Stimulated activated CD8-positive, alpha-beta memory T cell treated with anti-CD3 and anti-CD28 coated beads, Interleukin-15, amount 100 ng/mL, for 4 hours (primary cell): ENCODE measurements at places on chromosomes 2 and 18.
A peak's percentile ranks its signal among the peaks of the same experiment; 100 is the strongest.

DNA sequence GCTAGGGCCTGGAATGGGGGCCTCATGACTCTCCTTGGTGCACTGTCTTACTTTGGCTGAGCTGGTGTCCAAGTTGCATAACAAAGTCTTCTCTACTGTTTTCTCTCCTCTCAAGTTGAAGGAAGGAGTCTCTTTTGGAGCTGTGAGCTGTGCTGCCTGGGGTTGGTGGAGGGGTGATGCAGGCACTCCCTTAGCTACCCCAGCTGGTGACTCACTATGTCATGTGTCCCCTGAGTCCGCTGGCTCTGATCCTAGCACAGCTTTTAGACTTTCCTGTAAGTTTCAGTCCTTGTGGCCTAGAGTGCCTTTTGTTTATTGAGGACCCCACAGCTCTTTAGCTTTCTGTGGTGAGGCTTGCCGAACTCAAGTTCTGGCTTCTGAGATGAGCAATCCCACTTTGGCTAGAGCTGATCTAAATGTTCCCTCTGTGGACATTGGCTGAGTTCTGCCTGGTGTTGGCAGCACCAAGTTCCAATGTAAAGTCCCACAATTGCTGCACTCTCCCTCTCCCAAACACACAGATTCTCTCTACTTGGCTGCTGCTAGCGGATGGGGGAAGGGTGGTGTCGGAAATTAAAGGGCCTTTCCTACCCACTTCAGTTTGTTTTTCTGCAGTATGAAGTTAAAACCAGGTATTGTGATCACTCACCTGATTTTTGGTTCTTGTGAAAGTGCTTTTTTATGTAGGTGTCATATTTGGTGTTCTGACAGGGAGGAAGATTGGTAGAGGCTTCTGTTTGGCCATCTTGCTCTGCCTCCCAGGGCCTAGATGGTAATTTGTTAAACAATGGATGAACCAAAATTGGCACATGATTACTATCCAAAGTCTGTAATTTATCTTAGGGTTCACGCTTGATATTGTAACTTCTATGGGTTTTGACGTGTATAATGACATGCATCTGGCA lies 83.2 kb downstream of the COMMD1 start:
- DNase-seq, result no peak

GRCh38 chr2:156319811-156320485 lies 12.6 kb downstream of the NR4A2 start:
- DNase-seq, result no peak

- DNase-seq, result no peak
These were observed 8.9 kb downstream of the TFPI start for GRCh38 chr2:187545238-187545751.

DNA sequence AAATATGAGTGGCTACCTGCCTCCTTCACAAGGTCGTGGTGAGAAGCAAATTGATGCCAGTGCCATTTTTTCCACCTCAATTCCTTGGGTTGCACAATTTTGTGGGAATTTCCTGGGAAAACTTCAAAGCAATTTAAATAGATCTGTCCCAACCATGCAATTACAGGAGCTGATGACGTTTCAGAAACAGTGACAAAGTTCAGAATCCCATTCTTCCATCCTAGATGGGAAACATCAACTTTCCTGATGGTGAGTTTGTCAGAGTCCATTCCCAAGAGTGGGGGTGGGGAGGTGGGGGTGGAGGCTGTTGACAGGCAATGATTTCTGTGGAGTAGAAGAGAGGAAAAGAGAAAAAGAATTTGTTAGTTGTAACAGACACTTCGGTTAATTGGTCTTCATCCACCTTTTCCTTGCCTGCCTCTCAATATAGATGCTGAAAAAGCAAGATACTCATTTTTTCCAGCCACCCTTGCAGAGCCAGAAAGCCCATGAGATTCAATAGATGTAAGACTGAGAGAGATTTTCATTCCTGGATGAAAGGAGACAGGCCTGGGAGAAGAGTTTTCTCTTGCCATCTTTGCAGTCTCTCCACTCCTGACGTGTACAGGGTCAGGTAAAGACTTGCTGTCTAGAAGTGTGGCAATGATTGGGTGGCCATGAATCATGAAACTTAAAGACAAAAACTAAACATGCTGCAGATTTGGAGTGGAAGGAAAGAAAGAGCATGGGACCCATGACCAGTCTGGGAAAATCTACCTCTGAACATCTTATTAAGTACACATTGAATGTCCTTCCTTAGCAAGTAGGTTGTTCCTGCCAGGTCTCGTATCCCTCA lies 47.3 kb downstream of the SOCS6 start:
- no peak for DNase-seq

GRCh38 chr2:221402072-221402471 lies 170.0 kb downstream of the EPHA4 start:
- DNase-seq, result no peak

DNA sequence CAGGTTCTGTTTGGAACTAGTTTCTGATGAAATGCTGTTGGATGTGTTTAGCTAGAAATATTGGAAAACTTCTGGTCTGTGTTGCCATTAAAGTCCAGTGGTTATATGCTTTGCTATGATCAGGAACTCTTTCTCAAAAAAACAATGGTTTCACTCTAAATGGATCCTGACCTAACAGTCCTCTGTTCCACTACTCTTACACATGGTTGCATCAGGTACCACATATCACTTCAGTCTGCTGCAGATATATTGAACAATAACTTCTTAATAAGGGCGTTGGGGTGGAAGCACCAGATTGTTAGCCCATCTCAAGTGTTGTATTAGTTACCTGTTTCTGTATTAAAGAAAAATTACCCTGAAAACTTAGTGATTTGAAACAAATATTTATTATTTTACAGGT lies 676.6 kb upstream of the GCFC2 start:
- no peak for DNase-seq

DNA sequence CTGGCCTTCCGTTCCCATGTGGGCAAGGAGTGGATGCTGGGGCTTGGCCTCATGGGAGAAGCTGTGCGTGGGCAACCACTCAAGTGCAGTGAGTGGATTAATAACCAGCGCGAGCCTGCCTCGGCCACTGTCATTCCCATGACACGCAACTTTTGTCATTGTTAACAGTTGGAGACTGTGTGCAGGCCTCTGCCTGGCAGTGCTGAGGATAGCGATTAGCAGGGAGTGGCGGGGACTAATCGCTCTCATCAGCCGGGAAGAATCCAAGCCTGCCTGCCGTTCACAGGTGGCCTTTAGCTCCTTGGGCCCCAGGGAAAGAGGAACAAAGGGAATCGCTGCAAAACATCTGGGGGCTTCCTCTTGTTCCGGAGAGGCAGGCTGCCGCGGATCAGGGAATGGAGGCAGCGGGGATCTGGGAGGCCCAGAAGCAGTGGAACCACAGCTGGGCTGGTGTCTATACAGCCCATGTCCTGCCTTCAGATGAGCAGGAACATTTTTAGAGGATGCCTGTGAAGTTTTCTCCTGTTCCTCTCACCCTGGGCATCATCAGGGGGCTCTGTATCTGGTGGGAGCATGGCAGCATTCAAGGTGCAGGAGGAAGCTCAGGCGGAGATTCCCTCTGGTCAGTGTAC lies 53.8 kb downstream of the CTIF start:
- no peak for DNase-seq

DNA sequence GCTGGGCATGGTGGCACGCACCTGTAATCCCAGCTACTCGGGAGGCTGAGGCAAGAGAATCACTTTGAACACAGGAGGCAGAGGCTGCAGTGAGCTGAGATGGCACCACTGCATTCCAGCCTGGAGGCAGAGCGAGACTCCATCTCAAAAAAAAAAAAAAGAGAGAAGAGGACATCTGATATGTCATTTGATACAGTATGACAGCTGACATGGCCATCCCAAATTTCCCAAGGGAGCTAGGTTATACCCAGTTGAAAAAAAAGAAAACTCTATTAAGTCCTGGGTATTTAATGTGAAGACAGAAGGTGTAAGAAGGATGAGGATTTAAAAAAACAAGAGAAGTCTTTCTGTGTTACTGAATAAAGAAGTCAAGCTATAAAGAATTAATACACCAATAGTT lies 23.3 kb downstream of the CLASP1 start:
- no peak for DNase-seq

- no peak for DNase-seq
These were observed 63.4 kb upstream of the ZEB2 start for GRCh38 chr2:144583381-144583729.

GRCh38 chr2:109318150-109318948 lies 189.3 kb downstream of the SH3RF3 start:
- DNase-seq, result no peak

- DNase-seq, result no peak
These were observed 380.6 kb upstream of the UBE2E3 start for GRCh38 chr2:180599804-180600203.

DNA sequence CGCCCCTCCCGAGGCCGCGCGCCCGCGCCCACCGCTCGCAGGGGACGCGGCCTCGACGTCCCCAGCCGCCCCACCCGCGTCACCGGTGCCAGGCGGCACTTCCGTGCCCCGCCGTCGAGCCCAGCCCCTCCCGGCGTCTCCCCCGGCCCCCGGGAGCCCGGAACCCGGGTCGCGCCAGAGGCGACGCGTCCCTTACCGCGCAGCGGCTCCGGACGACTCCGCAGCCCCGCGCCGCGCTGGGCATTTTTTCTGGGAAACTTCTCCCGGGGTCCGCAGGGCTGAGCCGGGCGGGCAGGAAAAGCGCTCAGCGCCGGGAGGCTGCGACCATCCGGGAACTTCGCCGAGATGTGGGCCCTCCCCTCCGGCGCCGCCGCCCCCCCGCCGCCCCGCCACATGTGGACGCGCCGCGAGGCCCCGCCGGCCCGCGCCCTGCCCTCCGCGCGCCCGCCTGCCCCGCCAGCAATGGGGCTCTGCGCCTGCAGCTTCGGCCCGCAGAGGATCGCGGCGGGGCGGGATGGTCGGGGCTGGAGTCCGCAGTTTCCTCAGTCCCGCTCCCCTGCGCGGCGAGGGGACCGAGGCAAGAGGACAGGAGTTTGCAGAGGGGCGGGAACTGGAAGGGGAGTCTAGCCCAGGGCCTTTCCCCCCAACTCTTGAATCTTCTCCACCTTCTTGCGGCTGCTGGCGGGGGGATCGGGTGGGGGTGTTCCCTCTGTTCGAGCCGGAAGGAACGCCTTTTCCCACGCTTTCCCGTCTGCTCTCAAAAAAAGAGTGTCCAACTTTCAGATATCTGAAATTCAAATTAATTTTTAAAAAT lies 81.5 kb downstream of the CHRNA1 start:
- DNase-seq, result peak; percentile 52

- DNase-seq, result no peak
These were observed 814.2 kb upstream of the SLC39A10 start for GRCh38 chr2:194842871-194843270.

- DNase-seq, result no peak
These were observed 272.1 kb downstream of the SP3 start for GRCh38 chr2:173693044-173693589.
